ENCODE measurements at places on chromosomes 7 and 10.

- no peak for DNase-seq
These were observed 252.0 kb downstream of the SKIDA1 start for GRCh38 chr10:21273400-21273968.

DNA sequence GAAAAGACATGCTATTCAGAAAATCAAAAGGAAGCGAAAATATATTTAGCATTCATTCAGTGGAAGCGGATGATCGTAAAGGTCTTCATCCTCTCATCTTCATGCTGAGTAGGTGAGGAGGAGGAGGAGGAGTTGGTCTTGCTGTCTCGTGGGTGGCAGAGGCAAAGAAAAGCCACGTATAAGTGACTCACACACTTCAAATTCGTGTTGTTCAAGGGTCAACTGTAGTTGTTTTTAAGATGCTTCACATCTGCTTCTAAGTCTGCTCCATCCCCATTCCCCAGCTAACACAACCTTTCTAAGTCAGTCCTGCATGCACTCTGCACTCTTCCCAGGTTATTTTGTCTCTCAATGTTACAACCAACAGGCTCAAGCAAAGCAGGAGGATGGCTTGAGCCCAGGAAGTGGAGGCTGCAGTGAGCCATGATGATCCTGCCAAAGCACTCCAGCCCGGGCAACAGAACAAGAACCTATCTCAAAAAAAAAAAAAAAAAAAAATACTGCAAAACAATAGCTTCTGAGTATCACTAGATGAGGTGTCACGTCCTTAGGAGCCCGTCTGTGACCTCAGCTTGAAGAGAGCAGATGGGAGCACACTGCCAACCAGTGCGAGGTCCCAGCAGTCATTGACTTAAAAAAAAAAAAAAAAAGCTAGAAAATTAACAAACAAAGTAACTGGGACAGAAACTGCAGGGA is 70.5 kb downstream of the SFMBT2 start:
- no peak for DNase-seq

- no peak for DNase-seq
These were observed 155.1 kb upstream of the AUTS2 start for GRCh38 chr7:69443136-69443535.

- DNase-seq, result peak; percentile 28
These were observed at the start of gene WIPF3 for GRCh38 chr7:29806208-29806994. Gene WIPF3, plus strand, starts transcription at chr7:29806508. Its CDS starts 28,217 bp downstream, at chr7:29834725.

DNA sequence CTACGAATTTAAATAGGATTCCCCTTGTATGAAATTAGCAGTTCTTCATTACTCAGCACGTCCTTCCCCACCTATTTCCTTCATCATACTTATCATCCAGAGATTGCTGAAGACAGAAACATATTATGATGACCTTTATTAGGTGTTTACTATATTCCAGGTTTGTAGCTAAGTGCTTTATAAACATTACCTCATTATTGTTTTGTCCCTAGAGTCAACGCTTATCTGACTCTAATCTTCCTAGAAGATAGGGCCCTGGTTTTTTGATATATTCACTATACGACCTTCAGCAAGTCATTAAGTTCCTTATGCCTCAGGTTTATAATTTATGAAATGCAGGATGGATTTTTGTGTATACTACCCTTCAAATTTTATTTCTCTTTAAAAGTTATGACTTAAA is 36.8 kb upstream of the NRP1 start:
- no peak for DNase-seq

DNA sequence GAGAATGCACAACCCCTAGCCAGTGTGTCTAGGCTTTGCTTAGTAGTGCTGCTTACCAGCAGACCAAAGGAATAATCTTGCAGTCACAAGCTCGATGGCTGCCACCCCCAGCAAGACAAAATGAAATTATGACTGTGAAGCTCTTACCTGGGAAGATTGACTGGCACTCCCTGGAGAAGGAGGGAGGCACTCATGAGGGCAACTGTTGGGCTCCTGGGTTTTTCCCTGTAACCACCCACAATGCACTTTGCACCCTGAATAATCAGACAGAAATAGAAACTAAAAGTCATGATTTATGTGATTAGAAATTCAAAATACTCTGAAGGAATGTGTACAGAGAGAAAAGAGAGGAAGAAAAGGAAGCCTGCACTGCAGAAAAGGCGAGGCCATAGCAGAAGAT is 144.3 kb upstream of the DGKB start:
- no peak for DNase-seq

DNA sequence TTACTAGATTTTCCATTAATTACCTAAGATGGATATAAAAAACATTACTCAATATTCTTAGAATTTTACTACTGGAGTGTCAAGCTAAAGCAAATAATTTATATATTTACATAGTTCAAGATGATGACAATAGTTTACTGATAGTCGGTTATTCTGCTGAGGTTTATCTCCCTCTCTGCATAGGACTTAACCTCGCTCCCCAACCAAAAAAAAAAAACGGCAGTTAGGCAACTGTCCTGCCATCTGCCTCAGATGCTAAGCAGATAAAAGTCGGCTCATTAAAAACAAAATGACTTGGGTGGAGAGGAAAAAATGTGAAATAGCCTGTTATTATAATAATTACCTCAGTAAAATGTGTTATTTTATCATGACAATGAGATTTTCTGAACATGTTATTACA is 14.0 kb upstream of the ITGB8 start:
- DNase-seq, result no peak

DNA sequence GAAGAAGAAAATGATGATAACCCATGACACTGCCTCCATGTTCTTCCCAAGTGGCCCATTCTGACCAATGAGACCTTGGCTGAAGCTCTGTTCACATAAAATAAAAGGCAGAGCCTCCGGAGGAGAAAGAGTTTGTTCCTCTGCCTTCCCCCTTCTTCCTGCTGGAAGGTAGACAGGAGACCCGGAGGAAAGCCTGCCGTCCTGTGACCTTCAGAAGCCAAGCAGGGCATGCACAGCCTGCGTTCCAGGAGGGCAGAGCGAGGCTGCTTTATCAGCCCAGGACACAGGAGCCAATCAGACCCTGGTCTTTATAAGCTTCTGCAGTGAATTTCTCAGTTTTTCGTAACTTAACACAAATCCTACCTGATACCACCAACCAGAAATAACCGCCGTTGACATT is 8.6 kb upstream of the GRID1 start:
- DNase-seq, result no peak
